ENCODE measurements at places on chromosomes 3 and 15.
A peak's percentile ranks its signal among the peaks of the same experiment; 100 is the strongest.

GRCh38 chr15:90414408-90415028 lies 26.5 kb downstream of the IQGAP1 start:
- no peak for DNase-seq

GRCh38 chr15:33218071-33218491 lies 23.6 kb upstream of the FMN1 start:
- no peak for DNase-seq

DNA sequence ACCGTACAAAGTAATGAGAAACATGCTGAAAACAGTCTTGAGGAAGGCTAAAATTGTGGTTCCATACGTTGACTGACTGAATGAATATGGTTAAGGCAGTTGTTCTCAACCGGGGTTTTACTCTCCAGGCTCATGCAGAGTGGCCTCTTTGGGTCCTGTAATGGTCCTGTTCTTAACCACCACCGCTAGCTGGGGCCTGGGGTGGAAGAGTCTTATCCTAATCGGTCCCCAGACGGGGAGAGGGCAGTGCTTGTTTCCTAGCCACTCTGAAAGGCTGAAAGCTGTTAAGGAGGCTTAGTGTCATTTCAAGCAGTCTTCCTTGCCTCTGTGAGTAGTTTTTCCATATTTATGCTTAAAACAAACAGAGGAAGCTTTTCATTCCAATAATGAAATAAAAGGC lies 32.0 kb downstream of the SELENOT start:
- no peak for DNase-seq

DNA sequence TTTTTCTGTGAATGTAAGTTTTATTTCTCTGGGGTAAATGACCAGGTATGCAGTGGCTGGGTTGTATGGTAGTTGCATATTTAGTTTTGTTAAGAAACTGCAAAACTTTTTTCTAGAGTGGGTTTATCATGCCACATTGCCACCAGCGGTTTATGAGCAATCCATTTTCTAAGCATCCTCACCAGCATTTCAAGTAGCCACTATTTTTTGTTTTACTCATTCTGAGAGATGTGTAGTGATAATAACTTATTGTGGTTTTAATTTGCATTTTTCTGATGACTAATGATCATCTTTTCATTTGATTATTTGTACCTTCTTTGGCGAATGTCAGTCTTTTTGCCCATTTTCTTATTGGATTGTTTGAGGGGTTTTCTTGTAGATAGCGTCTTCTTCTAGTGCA lies 56.2 kb downstream of the SPRED1 start:
- no peak for DNase-seq

DNA sequence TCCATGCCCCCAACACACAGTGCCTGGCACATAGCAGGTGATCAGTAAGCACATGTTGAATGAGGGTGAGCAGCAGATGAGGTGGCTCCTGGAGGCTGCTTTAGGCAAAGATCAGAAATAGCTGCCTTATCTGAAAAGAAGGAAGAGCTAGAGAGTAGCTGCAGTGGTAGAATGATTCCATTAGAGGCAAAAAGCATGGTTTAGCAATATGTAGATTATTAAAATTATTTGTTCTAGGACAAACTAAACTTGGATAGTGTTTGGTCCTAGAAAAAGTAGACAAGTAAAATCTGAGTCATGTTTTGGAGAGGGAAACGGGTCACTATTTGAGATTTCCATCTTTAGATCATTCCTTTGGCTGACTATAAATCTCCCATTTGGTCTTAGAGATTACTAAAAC lies 32.1 kb downstream of the KIF7 start:
- DNase-seq = no peak

DNA sequence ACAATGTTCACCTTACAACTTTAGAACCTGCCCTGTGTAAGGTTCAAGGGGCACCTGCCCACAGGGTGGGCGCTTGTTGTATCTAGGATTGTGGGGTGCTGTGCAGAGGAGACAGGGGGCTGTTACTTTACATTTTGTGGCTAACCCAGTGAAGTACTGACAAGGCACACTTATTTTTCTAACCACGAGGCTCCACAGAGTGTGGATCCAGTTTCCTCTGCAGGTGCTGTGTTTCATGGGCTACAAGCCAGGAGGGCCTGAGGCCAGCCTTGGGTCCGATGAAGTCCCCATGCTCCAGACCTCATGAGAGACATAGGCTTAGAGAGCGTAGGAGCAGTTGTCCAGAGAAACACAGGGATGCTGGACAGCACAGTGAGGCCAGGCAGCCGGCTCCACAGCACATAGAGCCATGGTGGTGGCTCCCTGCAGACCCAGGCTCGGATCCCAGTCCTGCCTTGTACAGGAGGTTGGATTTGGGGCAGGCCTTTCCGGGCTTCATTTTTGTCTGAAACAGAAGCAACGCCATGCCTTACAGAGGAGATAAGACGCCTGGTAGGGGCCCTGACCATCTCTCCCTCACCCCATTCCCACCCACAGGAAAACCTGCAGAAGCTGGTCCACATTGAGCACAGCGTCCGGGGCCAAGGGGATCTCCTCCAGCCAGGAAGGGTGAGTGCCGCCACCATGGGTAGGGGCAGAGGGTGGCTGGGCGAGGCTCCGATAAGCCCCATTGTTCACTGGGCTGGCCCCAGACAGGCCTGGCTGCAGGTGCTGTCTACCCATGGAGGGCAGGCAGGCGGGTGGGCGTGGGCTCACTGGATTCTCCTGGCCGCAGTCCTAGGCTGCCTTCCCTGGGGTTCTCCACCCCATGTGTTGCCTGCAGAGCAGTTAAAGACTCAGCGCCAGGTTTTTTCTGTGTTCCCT lies 40.1 kb upstream of the NR2C2 start:
- DNase-seq = no peak

GRCh38 chr3:41198526-41198925 lies 779 bp upstream of the CTNNB1 start:
- no peak for DNase-seq

- no peak for DNase-seq
Observed at GRCh38 chr15:80887148-80887547, 102.5 kb downstream of the MESD start.

DNA sequence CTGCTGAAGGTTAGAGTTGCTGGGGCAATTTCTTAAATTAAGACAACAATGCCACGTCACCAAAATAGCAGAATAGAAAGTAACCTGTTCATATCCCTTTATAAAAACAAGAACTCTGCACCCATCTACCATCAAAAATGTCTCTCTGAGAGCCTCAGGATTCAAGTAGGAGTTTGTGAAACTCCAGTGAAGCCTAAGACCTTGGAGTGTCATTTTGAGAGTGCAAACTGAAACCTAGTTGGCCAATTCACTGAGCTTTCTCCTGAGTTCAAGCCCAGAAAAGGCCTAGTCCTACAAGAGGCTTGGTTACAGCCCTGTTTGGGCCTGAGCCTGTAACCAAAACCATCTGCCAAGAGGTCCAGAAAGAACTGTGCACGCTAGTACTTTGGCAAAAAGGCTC lies 335.1 kb downstream of the EFHB start:
- DNase-seq = no peak

- DNase-seq = no peak
Observed at GRCh38 chr15:80932989-80933388, 56.6 kb downstream of the MESD start.

DNA sequence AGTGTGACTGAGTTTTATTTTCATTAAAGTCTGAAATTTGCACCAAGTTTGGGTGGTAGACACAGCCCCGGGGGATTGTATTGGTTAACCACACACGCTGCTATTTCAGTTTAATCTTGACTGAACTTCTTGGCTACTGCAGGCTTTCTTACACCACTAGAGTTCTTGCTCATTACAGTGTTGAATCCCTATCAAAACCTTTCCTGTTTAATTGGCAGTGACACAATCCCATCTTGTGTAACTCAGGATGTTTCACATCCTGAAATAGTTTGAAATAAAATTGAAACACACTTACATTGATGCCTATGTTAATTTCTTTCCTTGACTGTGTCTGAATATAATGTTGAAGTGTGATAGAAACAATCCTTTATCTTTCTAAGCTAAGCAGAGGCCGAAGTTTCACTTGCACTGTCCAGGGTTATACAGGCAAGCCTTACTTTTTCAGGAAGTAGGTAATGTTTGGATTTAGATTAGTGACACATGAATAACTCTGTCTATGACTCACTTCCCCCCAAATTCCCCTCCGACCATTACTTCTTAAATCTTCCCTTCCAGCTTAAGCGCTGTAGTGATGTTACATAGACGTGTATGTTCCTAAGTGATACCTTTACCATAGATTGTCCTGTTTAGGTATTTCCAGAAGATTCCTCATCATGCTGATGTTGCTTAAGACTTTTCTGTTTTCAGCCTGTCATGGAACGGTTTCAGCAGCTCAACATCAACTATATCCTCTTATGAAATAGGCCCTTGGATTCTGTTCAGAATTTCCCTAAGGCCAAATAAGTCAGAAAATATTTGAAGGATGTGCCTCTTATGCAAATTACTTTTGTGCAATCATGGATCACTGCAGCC lies 16.8 kb downstream of the ATG7 start:
- DNase-seq = no peak

DNA sequence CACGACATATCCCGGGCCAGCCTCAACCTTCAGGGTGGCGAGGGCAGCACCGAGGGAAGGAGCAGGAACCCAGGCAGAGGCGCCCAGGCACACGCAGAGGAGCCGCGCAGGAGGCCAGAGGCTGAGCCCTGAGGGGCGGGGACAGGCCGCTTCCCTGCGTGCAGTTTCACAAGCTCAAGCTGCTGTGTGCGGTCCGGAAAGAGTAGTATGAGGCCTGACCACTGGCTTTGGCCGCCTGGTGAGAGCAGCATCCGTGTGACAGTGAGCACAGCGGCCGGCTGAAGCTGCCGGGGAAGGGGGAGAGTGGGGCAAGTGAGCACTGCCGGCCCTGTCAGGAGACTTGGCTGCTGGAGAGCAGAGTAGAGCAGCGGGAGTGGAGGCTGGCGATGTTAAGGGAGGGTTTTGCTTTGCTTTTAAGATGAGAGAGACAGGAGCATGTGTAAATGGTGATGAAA lies 8.7 kb downstream of the ZDHHC19 start:
- DNase-seq = no peak

GRCh38 chr3:58333206-58334012 lies 717 bp downstream of the PXK start:
- DNase-seq = peak; percentile 26

DNA sequence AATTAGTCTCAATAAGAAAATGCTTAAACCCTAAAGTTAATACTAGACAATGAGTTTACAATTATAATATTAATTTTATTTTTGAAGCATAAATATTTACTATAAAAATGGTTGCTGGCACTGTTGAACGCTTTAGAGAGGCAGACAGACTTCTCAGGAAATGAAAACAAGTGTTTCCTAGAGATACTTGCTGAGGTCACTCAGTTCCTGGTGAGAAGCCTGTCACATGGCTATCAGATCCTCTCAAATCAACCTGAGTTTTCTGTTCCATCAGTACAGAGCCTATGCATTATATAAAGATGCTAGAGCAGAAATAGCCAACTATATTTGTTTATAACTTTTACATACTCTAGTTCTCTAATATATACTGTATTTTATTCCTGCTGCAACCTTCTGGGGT lies 109.2 kb downstream of the MYO5A start:
- no peak for DNase-seq

GRCh38 chr15:70273808-70274207 lies 176.1 kb upstream of the TLE3 start:
- DNase-seq = no peak

DNA sequence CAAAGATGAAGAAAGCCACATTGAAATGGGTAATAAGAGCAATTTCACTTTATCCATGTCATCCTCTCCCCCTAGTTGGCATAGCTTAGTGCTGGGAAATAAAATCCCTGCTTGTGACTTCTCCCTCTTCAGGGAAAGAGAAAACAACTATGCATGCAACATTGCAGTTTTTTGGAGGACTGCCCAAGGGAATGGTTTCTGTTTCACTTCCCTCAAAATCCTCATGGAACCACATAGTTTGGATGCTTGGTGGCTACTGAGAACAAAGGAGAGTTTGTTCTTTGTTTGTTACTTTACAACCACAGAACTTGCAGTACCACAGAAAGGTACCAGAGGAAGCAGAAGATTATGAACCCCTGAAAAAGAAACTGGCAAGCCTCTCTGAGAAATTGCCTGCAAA lies 384.6 kb upstream of the RORA start:
- no peak for DNase-seq

- no peak for DNase-seq
Observed at GRCh38 chr3:100606894-100607512, 2.4 kb upstream of the ADGRG7 start.

DNA sequence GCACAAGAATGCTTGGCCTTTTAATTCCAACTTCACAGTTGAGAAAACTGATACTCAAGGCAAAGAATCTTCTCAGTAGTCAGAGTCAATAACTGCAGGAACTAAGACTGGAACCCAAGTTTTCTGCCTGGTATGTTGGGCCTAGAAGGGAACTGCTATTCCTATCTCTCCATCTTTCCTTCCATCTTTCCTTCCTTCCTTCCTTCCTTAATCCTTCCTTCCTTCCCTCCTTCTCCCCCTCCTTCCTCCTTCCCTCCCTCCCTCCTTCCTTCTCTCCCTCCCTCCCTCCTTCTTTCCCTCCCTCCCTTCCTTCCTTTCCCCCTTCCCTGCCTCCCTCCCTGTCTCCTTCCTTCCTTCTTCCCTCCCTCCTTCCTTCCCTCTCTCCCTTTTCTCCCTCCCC lies 131.2 kb downstream of the RORA start:
- DNase-seq = no peak
